ENCODE measurements at places on chromosomes 12 and 14. TPM values are rescaled to one million over a fixed set of nuclear protein-coding genes. Genes with fewer than 3 reads are reported as not detected.

The ADAM20 gene
- total RNA-seq: 3.5 TPM

The GALNT16 gene
- total RNA-seq: 2.2 TPM

The KRT3 gene
- total RNA-seq: not detected

DNA sequence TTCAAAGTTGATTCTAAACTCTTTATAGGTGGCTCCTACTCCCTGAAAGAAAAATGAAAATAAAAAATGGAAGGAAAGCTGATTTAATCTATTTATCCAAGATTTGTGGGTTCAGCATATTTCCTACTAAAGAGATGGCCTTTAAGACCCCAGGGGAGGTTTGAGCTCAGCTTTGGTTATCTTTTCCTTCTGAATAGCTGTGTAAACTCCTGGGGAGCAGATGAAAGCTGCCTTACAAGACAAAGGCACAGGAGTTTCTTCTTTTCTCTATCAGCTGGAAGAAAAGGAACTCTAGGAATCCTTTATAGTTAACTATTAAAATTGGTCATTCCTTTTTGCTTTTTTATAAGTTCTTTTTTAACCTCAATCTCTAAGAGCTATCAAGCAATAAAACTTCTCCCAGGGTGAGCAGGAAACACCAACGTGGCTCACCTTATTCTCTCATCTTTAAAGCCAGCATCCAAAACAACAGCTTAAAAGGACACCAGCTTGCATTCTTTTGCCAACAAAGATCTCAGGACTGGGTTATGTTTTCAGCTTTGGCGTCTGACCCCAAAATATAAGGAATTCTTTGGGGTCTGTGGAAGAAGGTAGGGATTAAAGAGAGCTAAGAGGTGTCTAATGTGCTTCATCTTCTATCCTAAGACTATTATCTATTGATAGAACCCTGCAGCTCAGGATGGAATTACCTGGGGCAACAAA is 371.7 kb upstream of the KITLG start:
- H3K27me3 ChIP-seq: peaks cover 58% of the 10 kb centered on the region
- no peaks in the 10 kb centered on the region for H3K36me3 ChIP-seq
- H3K27ac ChIP-seq: peak overlapping the region; percentile 3

DNA sequence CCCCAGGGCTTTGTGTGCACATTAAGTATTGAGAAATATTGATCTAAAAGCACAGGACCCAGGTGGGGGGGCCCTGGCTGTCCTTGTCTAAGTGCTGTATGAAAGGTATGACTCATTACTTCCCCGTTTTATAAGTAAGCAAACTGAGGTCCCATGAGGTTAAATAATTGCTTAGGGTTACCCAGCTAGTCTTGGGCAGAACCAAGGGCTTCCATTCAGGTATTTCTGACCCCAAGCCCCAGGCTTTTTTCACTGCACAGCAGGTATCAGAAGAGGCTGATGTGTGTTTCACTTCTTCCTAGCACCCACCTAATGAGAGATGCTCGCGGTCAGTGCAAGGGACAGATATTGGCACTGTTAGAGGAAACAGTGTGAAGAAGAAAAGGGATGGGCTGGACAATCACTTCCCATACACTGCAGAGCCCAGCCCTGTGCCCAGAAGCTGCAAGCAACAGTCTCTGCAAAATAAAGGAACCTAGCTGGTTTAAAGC is 4.7 kb upstream of the TC2N start:
- H3K27me3 ChIP-seq: peaks cover 39% of the 10 kb centered on the region
- no peak overlapping the region for H3K4me3 ChIP-seq
- no peak overlapping the region for H3K27ac ChIP-seq
- H3K4me1 ChIP-seq: peaks cover 8% of the 10 kb centered on the region
- DNase-seq: no peak

DNA sequence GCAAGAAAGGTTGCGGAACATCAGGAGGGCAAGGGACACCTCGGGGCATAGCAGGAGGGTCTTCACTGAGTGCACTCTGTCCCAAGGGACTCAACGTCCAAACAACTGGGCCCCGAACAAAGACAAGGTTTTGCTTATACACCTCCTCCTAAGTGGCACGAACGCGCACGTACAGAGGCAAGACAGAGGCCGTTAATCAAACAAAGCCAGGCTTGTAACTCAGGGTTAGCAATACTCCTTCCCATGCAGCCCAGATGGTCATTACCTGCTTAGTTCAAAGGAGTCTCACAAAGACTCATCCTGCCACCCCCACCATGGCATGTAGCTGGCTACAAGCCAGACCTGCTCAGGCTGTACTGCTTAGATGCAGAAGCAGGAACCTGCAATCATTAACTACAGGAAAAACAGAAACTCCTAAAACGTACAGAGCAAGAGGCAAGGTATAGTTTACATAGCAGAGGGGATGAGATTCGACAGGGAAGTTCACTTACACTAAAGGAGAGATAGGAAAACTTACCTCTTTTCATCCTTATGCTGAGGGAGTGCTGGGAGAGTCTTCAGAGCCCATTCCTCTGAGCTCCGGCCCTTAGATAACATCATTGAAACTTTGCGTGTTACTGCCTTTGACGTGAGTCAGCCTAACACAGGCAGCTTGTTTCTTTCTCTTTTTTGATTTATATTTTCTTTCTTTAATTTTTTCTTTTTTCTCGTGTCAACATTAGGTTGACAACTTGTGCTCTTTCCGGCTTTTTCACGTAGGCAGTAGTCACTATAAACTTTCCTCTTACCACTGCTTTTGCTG is 1319.1 kb downstream of the TMEM121 start:
- no peak for DNase-seq
- no peaks in the 10 kb centered on the region for H3K4me1 ChIP-seq
- no peak overlapping the region for H3K27ac ChIP-seq
- H3K27me3 ChIP-seq: no peaks in the 10 kb centered on the region

Data from endodermal cell (in vitro differentiated cells).